Esophagus squamous epithelium (tissue), 5 donors: ENCODE measurements at places on chromosomes 5 and 9. TPM values are rescaled to one million over a fixed set of nuclear protein-coding genes. Genes with fewer than 3 reads are reported as not detected.

PCDHGA5 gene
- total RNA-seq: 0.38 TPM

CCDC69 gene
- 30.6 TPM for total RNA-seq

DNA sequence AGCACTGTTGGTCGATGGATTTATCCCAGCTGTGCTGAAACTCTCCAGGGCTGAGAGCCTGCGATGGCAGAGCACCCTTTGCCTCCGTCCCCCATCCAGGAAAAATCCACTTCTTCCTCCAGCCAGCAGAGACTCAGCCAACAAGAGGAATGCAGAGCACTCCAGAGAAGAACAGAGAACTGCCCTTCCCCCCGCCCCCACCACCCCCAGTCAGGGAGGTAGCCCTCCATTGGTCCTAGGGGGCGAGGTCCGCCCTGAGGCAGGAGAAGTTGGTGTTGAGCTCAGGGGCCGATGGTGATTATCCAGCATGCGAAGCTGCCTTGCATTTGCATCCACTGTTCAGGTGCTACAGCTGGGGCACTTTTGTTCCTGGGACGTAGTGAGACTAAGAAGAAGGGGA, 9.0 kb downstream of the TLX3 start:
- DNase-seq: no peak

DNA sequence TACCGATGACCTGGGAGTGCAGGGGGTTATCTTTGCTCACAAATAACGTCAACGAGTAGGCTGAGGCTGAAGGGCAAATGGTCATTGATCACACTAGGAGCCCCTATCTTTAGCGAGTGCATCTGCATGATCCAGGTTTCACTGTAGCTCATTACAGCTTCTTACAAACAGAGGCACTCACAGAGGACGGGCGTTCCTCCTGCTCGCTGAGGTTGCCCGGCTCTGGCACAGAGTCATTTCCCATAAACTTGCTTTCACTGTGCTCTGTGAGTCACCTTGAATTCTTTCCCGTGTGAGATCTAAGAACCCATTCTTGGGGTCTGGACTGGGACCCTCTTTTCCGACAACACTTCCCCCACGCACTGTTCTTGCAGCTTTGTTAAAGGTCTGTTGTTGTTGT, 1.9 kb upstream of the PAEP start:
- DNase-seq: no peak
